Renal cortical epithelial cell (primary cell): ENCODE measurements at places on chromosomes 12 and 14. TPM values are rescaled to one million over a fixed set of nuclear protein-coding genes. Genes with fewer than 3 reads are reported as not detected.
A peak's percentile ranks its signal among the peaks of the same experiment; 100 is the strongest.

DNA sequence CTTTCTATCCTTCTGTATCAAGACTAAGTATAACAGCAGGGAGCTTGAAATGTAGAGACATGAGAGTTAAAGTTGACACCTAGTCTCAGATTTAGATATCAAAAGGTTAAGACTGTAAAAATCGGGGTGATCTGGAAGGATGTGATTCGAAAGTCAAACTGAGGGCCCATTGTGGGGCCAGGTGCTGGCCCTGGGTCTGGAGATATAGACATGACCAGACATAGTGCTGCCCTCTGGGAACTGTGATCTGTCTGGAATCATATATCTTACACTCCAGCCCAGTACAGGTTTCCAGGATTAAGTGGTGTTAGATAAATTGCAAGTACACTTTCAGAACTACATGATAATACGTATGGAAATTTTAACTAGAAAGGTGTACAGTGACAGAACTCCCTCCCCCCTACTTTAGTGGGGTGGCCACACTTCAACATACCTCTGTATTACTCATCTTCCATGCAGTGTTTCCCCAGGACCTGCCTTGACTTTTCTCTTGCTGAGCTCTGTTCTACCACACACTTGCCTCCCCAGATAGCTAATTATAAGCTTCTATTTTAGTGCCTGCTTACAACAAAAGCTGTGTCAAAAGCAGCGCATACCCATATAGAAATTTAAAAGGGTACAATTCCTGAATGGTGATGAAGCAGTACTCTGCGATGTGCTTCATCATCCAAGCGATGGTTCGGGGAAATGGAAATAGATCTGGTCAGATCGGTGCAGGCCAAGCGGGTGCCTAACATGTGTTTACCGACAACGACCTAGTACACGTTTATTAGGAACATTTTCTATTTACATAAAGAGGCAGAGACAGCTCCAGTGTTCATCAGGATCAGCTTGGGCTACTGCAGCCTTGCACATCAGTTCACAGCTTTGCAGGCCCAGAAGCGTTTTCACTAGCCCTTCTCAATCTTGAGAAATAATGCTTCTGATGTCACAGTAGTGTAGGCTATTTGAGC lies 68.7 kb downstream of the ARF6 start:
- peak; percentile 68 for DNase-seq

- DNase-seq: no peak
These were observed 48.4 kb downstream of the NDUFA12 start for GRCh38 chr12:94954948-94955592.

GRCh38 chr14:20956376-20956976 lies 1.2 kb downstream of the RNASE2 start:
- no peak for DNase-seq

DNA sequence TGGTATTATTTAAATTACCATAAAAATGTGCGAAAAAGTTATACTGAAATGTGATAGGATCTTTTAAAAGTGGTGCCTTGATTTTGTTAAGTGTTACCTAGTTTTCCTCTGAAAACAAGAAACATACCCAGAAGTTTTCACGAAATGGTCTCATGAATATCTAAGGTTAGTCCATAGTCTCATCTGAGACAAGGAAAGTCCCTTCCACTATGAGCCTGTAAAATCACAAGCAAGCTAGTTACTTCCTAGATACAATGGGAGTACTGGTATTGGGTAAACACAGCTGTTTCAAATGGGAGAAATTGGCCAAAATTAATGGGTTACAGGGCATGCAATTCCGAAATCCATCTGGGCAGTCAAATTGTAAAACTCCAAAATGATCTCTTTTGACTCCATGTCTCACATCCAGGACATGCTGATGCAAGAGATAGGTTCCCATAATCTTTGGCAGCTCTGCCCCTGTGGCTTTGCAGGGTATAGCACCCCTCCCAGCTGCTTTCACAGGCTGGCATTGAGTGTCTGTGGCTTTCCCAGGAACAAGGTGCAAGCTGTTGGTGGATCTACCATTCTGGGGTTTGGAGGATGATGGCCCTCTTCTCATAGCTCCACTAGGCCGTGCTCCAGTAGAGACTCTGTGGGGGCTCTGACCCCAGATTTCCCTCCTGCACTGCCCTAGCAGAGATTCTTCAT lies 271.4 kb downstream of the NAV3 start:
- no peak for DNase-seq

DNA sequence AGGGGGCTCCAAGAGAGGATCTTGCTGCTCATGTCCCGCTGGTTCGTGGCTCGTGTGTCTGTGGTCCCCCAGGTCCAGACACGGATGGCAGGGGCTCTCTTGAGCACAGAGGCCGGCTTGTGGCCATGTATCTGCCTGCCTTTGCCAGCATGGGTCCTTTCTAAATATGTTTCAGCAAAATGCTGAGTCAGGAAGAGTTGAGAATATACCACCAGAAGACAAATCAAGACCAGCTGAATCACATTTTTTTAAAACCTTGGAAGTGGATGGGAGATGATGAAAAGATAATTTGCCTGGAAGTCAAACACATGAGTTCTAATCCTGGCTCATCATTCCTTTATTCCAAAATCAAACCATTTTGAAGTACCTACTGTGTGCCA lies 58.0 kb downstream of the NUAK1 start:
- DNase-seq: no peak

GRCh38 chr12:92436856-92437255 lies 265.9 kb upstream of the PLEKHG7 start:
- DNase-seq: no peak

DNA sequence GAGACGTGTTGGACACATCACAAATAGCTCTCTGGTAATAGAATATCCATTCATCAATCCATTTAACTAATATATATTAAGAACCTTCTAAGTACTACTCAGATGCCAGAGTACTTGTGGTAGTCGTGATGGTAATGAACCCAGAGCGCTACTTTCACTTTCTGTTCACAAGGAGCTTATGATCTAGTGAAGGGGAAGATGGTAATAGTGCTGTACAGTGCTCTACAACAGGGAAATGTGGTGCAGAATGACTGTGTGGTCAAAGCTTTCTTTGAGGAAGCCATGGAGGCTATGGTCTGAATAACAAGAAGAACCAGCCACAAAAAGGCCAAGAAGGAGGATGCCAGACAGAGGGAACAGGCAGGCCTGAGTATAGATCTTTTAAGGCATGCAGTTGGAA lies 212.0 kb downstream of the PTPRO start:
- DNase-seq: peak; percentile 50

GRCh38 chr14:67961676-67962075 lies 142.1 kb downstream of the RAD51B start:
- DNase-seq: no peak

GRCh38 chr12:125061229-125061628 lies 4.0 kb upstream of the AACS start:
- DNase-seq: no peak

DNA sequence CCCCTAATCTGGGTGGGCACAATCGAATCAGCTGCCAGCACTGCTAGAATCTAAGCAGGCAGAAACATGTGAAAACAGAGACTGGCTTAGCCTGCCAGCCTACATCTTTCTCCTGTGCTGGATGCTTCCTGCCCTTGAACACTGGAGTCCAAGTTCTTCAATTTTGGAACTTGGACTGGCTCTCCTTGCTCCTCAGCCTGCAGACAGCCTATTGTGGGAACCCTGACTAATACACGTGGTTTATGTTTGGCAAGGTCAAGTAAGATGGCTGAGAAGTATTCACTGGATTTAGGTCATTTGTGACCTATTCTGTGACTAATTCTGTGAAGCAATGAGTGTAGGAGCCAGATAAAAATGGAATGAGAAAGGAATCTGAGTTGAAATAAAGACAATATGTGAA lies 11.0 kb downstream of the GPR135 start:
- peak; percentile 88 for DNase-seq

DNA sequence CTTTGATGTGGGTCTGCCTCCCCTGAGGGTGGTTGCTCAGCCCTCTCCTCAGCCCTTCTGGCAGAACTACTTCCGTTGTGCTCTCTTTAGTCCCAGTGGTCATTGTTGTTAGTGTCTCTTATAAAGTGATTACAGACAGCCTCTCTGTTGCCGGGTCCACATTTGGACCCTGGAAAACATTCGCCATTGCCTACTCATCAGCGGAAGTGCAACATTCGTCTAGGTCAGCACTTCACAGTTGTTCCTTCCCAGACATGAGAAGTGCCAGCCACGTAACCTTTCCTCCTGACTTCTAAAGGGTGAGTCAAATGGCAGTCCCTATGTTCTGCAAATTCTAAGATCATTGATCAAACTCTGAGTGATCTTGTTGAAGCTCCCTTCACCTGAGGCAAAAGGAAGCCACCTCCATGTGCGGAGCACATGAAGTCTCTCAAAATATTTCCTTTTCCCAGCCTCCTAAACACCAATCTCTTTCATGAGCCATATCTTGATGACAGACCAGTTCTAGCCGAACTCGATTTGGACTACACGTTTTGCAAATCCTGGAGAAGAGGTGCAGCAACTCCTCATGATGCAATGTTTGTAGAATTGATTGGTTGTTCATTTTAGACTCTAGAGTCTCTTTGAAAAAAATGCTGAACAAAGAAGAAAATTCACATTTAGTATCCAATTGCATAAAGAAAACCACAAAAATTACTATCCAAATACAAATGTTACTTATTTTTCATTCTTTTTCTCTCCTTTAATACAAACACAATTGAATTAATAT lies 163.8 kb downstream of the RPL10L start:
- DNase-seq: no peak

- DNase-seq: peak; percentile 38
These were observed 27.5 kb downstream of the SLC25A29 start for GRCh38 chr14:100278702-100279101.

- DNase-seq: no peak
These were observed 144.2 kb downstream of the KICS2 start for GRCh38 chr12:64077922-64078321.

GRCh38 chr14:55689981-55690871 lies 110.2 kb downstream of the KTN1 start:
- DNase-seq: peak; percentile 28

GRCh38 chr14:26621807-26622560 lies 24.2 kb upstream of the NOVA1 start:
- DNase-seq: no peak

- DNase-seq: no peak
These were observed 15.9 kb downstream of the HHIPL1 start for GRCh38 chr14:99660794-99661193.

GRCh38 chr14:23056956-23057756 lies at the start of gene CDH24:
TSS of gene CDH24 (minus strand) at chr14:23057520. CDS start at chr14:23055733, 1,787 bp downstream.
- peak; percentile 16 for DNase-seq

DNA sequence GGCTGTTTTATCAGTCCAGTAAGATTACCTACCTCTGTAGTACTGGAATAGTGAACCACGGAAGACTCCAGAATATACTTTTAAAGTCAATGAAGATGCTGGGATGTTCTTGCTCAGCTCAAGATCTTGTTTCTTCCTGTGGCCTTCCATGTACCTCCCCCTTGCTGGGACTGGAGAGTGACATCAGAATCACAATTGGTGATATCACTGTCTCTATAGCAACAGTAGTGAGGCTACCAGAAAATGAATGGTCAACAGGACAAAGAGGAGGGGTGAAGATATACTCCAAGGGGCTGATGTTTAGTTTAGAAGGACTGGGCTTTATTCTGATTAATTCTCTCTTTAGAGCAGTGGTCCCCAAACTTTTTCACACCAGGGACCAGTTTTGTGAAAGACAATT lies 3.8 kb downstream of the AKAP3 start:
- DNase-seq: no peak

- DNase-seq: peak; percentile 67
These were observed 256.9 kb downstream of the RAD51B start for GRCh38 chr14:68076451-68076850.

- DNase-seq: no peak
These were observed 778 bp downstream of the AGAP2 start for GRCh38 chr12:57737467-57738460.

GRCh38 chr12:54858562-54858961 lies 4.2 kb downstream of the MUCL1 start:
- DNase-seq: no peak

GRCh38 chr12:63396135-63396534 lies 245.1 kb upstream of the AVPR1A start:
- DNase-seq: no peak

DNA sequence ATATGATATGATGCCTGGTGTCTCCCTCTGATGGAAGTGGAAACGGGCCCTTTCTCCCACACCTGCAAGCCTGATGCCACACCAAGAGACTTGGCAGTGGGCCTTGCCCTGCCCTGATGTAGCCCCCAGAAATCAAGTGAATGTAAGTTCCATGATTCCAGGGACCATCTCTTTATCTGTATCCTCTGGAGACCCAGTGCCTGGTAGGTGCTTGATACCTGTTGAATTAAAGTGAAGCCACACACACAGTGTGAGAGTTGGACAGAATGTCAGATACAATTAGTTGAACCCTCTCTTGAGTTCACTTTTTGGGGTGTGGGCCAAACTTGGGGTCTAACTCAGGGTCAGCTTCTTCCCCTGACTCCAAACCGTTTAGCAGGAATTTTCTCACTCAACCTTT lies 4.8 kb upstream of the RAB35 start:
- DNase-seq: no peak

GRCh38 chr14:34781242-34781641 lies 66.8 kb upstream of the CFL2 start:
- peak; percentile 60 for DNase-seq

GRCh38 chr12:123094349-123095077 lies 56.4 kb downstream of the PITPNM2 start:
- peak; percentile 76 for DNase-seq

GRCh38 chr12:28817524-28817923 lies 331.6 kb upstream of the FAR2 start:
- no peak for DNase-seq

DNA sequence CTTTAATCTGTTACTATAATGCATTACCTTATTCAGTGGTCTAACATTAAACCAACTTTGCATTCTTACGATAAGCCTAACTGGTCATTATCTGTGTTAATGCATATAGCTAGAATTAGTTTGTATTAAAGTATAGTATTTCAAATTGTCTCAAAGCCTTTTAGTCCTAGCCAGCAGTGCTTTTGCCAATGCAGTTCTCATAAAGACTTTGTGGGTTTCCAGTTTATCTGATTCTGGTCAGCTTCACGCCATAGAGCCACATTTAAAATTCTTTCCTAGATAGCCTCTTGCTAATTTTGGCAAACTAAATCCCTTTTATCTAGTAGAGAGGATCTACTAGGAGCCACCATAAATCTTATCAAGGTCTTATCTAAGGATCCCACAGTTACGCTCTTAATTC lies 78.9 kb upstream of the VASH1 start:
- no peak for DNase-seq

- DNase-seq: no peak
These were observed 29.4 kb upstream of the FBRSL1 start for GRCh38 chr12:132460571-132460970.

DNA sequence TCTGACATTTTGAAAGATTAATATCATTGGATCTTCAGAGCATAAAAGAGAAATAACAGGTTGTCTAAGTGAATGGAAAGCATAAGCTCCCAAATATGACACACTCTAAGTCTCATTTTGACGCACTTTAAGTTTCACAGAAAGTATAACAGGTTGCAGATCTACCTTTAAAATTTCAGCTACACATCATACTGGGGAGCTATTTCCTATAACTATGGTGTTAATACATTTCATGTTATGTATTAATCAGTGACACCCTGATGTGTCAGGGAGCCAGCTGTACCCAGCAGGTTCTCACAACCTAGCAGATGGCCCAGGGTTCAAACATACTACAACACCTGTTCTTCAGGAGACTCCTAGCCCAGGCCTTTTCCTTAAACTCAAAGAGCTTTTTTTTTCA lies 31.1 kb upstream of the TMX1 start:
- DNase-seq: no peak

The IL26 gene
- total RNA-seq: not detected in 2 replicates

The LEMD3 gene
- total RNA-seq: 32.6 and 36.2 TPM in 2 replicates

The HCFC2 gene
- total RNA-seq: 5.9 and 17.9 TPM in 2 replicates

The WSCD2 gene
- total RNA-seq: not detected in 2 replicates

The PPM1H gene
- total RNA-seq: 27.1 and 36.6 TPM in 2 replicates

The GRIP1 gene
- 6.4 and 32.4 TPM in 2 replicates for total RNA-seq

The KLHDC1 gene
- 0.52 and 4.3 TPM in 2 replicates for total RNA-seq

The TMEM132C gene
- total RNA-seq: not detected in 2 replicates
